OCI-LY7 (cell line): ENCODE measurements at places on chromosomes 11 and 22. TPM values are rescaled to one million over a fixed set of nuclear protein-coding genes. Genes with fewer than 3 reads are reported as not detected.

Gene TBX10
- total RNA-seq: 5.3 and 5.7 TPM in 2 replicates

Gene TTC28
- total RNA-seq: 0.24 and 0.55 TPM in 2 replicates

Gene KCTD14
- not detected in 2 replicates for total RNA-seq

Gene KCNJ11
- total RNA-seq: 7.5 and 8.0 TPM in 2 replicates

Gene SLC7A4
- not detected in 2 replicates for total RNA-seq

Gene MEI1
- total RNA-seq: 11.5 and 14.6 TPM in 2 replicates

Gene BCR
- total RNA-seq: 38.7 and 42.2 TPM in 2 replicates
